ENCODE measurements at places on chromosomes 12 and 14.

DNA sequence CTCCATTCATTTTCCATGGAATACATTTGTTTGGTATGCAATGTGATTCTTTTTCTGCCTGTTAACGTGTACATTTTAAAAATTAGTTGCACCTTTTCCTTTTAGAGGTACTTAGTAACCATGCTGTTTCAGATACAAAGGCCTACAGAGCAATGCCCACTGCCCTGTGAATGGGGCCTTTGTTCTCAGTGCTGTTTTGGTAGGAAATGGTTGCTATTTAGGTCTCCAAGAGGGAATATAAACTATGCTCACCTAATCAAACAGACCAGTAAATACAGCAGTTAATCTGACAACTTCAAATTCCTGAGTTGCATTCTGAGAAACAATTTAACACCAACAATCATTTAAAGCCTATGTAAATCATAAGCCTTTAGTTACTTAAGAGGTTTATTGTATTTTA is 188.7 kb downstream of the BCAT1 start:
- no peak for DNase-seq

DNA sequence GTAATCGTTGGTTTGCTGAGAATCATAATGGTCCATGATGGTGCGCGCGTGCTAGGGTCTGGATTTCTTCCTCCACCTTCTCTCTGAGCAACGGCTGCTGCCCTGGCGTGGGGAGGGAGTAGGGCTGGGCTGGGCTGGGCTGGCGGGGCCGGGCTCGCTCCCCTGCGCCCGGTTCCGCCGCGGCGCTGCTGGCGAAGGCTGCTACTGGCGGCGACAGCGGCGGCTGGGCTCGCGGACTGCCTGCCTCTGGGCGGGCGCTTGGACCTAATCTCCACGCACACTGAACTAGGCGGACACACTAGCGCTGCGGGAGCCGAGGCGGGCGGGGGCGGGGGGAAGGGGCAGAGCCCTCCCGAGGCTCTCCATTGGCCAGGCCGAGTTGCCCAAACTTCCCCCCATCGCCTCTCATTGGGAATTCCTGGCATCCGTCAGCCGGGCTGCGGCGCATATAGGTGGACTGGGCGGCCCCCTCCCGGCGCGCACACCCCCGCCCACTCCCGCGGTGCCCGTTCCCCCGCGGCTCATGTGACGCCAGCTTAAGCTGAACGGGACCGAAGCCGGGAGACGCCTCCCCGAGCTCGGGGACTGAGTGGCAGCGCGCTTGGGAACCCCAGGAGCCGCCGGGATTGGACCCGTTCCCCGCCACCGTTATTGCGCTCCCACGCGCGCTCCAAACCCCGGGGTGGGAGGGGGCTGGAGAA is at the start of gene ACTN1:
Gene ACTN1 (minus strand): TSS at position 282 of the 701 bp plus-strand sequence. CDS start 246 bp downstream, at position 36.
- DNase-seq: peak; percentile 39

DNA sequence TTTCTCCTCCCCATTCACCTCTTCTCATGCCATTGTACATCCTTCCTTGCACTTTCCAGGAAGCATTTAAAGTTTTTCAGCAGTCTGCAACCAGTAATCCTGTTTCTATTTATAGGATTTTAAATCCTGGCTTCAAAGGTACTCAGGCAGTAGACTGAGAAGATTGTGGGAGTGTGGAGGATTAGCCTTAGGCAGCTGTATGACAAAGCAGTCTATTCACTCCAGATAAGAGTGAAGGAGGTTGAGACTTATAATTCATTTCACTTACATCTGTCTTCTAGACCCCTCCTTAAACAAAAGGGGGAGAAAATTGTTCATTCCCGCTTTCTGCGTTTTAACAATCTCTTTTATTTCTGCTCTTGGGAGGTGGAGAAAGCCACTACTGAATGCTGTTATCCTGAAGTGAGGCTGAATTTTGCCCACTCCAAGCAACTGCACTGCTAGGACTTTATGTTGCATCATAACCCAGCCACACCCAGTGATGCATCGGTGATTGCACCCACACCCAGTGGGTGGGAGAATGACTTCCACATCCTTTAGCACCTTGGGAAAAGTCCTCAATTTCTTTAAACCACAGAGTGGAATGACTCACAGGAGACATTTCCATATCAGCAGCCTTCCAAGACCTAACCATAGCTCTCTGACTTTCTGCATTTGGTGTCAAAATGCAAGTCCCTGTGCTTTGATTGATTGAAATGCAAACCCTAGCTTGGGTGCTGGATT is 382.5 kb upstream of the ATP2B1 start:
- no peak for DNase-seq

DNA sequence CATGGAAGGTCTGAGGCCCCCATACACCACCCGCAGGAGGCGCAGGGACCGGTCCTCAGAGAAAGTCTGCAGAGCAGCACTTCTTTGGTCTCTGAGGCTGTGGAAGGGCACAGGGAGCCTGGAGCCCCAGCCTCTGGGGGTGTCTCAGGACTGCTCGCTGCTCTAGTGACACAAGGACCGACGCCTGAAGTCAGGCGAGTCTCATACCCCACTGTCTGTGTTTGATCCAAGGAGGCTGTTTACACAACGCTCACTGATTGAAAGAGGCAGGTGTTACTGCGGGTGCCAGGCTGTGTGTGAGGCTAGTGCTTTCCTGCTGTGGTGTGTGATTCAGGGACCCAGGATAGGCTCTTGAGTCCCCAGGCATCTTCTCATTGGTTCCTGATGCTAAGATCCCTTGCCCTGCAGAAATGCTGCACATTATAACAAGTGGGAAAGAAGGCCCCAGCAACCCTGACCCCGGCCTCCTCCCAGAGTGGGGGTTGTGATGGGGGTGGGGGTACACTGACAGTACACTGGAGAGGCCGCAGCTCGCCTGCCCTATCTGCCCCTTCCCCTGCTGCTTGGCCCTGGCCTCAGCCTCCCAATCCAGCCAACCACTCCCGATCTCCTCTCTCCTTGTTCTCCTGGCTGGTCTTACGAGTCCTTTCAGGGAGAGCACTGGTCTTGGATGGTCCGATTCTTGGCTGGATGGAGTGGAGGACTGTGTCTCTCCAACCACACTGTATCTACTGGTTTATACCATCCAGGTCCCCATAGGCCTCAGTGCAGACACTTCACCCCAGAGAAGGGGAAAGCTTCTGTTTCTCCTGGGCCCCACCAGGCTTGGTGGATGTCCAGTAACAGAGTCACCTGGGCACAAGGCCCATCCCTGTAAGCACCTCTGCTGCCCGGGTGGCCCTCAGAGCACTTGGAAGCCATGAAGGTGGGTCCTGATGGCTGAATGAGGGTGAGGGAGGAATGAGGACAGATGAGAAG is 6.6 kb downstream of the CACNA2D4 start:
- no peak for DNase-seq

- no peak for DNase-seq
Measured at GRCh38 chr12:10097521-10097920, 1.3 kb downstream of the CLEC1A start.

DNA sequence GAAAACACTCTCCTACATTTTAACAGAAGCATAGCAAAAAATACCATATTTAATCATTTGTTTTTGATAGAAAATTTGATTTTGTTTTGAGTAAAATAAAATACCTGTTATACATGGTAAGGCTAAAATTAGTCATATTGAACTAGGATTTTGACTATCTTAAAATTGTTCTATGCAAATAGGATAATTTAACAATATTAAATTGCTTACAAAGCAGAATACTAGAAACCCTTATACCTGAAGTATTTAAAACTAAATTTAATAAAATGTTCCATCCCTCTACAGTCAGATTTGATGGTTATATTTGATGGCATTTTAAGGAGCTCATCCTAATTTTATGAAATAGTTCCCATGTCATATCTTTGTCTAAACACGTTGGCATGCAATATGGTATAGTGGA is 323.2 kb downstream of the GPHN start:
- no peak for DNase-seq

GRCh38 chr14:58656671-58657411 is 19.1 kb downstream of the DACT1 start:
- no peak for DNase-seq

DNA sequence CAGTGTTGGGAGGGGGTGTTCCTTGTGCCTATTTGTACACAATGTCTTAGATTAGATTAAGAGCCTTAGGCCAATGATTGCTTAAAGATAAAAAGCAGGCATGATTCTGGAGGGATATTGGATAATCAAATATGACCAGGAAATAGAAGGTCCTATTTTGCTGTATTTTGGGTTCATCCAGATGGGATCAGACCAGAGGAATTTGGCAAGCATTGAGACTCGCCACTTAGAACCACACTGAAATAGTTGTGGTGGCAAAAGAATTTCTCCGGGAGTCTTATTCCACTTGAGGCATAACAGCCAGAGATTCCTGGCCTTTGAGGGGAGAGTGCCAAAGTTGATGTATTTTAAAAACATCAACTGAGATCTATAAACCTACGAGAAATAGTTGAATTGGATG is 327.2 kb downstream of the RAD51B start:
- no peak for DNase-seq

- no peak for DNase-seq
Measured at GRCh38 chr12:16362550-16362949, 15.1 kb downstream of the MGST1 start.

DNA sequence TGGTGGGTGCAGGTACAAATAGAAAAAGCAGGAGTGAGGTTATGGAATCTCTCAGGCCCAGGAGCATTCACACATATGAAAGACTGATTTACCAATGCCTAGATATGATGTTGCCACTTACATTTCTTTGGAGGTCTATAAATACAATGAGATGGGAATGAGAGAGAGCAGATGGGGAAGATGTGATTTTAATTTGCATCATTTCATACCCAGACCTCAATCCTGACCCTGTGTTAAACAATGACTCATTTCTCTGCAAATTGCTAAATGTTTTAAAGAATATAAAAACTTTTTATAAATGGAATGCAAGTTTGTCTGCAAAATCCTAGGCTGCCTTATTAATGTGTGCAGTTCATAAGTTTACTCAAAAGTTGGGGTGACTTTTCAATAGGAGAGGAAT is 38.6 kb upstream of the GNG2 start:
- DNase-seq: no peak

DNA sequence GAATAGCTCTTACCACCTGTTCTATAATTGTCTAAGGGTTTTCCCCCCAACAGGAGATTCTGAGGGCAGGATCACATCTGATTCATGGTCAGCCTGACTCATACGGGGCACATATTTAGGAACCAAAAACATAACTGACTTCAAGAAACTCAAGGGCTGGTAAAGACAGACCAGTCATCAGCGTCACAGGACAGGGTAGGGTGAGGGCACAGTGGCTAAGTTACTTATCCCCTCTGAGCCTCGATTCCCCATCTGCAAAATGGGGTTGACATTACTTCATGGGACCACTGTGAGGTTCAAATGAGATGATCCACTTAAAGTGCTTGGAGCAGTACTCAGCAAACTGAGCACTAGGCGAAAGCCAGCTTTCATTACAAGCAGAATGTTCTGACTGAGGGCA is 606 bp downstream of the CINP start:
- peak; percentile 31 for DNase-seq

GRCh38 chr14:28762303-28762954 is 4.2 kb upstream of the FOXG1 start:
- DNase-seq: no peak

- no peak for DNase-seq
Measured at GRCh38 chr14:106248321-106249192, 722.2 kb downstream of the TMEM121 start.

DNA sequence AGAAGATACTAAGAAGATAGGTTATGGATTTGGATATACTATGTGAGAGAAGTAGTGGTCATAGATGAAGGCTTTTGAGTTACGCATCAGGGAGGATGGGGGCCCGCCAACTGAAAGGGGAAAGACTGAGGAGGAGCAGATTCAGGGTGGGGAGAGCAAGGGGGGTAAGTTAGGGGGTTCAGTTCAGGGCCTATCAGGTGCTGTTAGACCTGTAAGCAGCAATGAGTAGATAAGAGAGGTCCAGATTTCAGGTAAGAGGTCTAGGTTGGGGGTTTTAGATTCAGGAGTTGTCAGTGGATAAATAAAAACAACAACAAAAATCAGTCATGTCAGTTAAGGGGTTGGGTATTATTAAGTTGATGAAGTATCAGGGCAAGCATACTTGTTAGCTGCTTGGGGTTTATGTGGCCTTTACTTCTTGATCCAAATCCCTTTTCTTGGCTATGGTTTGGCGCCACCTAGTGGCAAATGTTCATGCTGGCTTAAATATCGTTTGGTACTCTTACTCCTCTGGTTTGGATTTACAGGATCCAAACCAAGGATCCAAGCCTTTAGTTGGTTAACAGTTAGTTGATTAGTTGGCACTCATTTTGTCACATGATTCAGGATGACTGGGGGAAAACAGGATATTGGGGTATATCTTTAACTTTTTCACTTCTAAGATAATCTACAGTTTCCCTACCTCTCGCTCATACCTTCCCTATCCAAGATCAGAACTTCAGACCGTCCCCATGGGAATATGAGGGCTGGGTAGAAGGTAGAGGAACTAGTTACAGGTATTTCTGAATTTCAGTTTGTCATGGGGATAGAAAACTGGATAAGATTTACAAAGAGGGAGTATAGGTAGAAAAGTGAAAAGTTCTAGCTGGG is 65.1 kb downstream of the PCNX1 start:
- DNase-seq: peak; percentile 41

GRCh38 chr12:52139579-52140062 is 52.2 kb downstream of the KRT80 start:
- DNase-seq: no peak

- DNase-seq: no peak
Measured at GRCh38 chr14:32329690-32330285, 690 bp downstream of the AKAP6 start.

DNA sequence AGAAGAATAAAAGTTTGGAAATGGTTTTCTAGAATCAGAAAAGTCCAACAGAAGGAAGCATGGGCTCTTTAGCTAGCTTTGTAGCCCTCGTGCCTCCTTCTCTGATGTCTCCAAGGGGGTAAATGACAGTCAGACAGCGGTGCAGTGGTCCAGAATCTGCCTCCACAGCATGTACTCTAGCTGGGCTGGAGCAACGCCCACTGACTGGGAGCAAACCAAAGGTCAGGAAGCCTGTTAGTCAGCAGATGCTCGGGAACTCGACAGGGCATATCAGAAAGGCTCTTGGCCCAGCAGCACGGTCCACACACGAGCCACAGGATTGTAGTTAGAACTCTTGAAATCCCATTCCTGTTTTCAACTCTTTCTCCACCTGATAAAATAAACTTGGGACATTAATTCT is 164.3 kb downstream of the GRIN2B start:
- DNase-seq: no peak

- DNase-seq: no peak
Measured at GRCh38 chr12:109625131-109625559, 51.6 kb downstream of the MVK start.

GRCh38 chr12:29072631-29073030 is 76.4 kb upstream of the FAR2 start:
- DNase-seq: no peak

GRCh38 chr12:76866726-76867125 is 12.1 kb downstream of the CSRP2 start:
- DNase-seq: no peak

- DNase-seq: no peak
Measured at GRCh38 chr12:112979041-112979680, 842 bp downstream of the OAS2 start.

- DNase-seq: no peak
Measured at GRCh38 chr12:121786440-121786825, 7.1 kb downstream of the RHOF start.

- DNase-seq: no peak
Measured at GRCh38 chr14:54189748-54190354, 207.0 kb upstream of the CDKN3 start.
